ENCODE measurements at places on chromosomes 6 and 20.

- peak; percentile 4 for DNase-seq
These were observed 87.5 kb downstream of the CRYBG1 start for GRCh38 chr6:106448000-106448426.

DNA sequence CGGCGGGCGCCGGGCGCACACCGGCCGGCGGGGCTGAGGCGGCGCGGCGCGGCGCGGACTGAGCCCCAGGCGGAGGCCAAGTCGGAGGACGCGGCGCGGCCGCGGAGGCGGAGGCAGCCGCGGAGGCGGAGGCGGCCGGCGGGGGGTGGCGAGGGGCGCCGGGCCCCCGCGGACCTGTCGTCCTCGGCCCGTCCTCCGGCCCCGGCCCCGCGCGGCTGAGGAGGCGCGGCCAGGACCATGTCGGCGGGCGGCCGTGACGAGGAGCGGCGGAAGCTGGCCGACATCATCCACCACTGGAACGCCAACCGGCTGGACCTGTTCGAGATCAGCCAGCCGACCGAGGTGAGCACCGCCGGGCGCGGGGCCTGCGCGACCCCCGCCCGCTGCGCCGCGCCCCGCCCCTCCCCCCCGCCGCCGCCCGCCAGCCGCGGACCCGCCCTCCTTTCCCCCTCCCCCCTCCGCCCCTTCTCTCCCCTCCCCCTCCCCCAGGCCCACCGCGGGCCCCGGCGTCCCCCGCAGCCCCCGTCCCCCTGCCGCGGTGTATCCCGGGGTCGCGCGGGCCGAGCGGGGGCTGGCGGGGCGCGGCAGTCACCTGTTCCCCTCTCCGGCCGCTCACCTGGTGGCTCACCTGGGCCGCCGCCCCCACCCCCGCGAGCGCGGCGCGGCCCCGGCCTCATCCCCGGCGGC, at the start of gene AFDN:
AFDN (plus strand) TSS at position 16 of the 687 bp plus-strand sequence; CDS start at position 238, 222 bp downstream.
- DNase-seq, result no peak

- no peak for DNase-seq
These were observed 10.7 kb downstream of the CCN5 start for GRCh38 chr20:44725837-44726236.

DNA sequence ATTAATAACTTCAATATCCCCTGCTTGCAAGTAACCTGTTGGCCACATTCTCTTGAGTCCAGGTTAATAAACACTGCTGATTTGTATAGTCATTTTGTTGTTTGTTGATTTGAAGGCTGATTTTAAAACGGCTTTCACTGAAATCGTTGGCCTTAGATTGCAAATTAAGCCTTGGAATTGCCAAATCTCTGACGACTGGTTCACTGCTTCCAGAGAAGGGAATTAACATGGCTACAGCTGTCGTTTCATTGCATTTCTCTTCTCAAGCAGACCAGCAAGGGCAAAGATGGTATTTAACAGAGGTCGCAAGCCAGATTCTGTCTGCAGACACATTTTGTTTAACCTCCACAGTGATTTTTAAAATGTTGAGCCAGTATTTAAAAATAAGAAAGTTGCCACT, 470.9 kb downstream of the TFAP2A start:
- DNase-seq, result no peak

- peak; percentile 74 for DNase-seq
These were observed at the start of gene RAD21L1 for GRCh38 chr20:1225783-1226654. Gene RAD21L1, plus strand, starts transcription at chr20:1226044. Its CDS starts 2,410 bp downstream, at chr20:1228454.

DNA sequence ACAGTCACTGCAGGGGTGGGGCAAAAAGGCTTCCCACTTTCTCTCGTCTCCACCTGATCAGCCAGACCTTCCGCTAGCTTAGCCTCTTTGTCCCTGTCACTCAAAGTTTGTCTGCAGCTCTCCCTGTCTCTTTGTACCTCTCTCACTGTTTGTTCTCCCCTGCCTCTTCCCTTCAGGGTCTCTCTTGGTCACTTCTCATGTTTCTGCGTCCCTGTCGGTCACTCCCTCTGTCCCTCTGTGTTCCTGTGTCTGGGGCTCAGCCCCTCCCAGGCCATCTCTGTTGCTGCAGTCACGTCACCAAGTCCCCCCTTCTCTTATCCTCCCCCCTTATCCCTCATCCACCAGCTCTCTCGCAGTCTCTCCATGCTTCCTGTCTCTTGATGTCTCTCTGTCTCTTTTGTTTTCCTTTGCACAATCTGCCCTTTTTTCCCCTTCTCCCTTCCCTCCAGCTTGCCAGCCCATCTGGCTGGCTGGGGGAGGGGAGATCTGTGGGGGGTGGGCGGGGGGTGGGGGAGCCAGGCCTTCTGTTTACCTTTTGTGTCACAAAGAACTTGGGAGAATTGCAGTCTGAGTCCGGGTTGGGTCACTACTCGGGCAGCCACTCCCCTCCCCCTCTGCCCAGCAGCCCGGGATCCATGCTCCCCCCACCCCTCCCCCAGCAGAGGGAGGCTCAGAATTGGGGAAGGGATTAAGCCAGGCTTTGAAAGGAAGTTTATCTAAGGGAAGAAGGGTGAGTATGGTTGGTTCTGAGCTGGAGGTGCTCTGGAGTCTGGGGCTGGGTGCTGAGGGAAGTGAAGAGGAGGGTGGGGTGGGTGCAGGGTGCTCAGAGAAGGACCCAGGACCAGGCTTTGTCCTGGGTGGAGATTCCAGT, 32.3 kb downstream of the FOXP4 start:
- no peak for DNase-seq

GRCh38 chr20:63519668-63520503, 679 bp upstream of the PPDPF start:
- peak; percentile 62 for DNase-seq

DNA sequence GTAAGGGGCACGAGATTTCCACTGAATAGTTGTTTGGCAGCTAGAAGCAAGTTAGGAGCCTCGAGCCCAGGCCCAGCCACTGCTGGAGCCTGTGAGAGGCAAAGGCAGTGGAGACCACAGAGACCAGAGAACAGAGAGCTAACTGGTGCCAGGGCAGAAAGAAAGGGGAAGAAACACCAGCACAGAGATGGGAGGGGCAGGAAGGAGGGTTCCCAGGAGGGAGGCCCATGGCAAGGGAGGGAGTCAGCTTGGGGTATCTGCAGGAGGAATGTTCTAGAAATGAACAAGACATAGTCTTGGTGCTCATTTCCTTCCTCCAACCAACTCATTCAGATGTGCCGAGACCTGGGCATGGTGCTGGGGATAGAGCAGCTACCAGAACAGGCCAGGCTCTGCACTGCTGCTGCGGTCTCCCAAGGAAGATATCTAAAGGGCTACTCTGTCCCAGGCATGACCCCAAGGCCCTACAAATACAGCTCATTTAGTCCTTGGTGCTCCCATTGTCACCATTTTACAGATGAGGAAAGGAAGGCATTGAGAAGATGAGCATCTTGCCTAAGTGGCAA, 10.7 kb downstream of the ANGPT4 start:
- DNase-seq, result no peak

GRCh38 chr6:157535340-157536222, 154.6 kb downstream of the ZDHHC14 start:
- peak; percentile 41 for DNase-seq

GRCh38 chr20:59645761-59646171, 41.4 kb downstream of the PHACTR3 start:
- DNase-seq, result no peak

DNA sequence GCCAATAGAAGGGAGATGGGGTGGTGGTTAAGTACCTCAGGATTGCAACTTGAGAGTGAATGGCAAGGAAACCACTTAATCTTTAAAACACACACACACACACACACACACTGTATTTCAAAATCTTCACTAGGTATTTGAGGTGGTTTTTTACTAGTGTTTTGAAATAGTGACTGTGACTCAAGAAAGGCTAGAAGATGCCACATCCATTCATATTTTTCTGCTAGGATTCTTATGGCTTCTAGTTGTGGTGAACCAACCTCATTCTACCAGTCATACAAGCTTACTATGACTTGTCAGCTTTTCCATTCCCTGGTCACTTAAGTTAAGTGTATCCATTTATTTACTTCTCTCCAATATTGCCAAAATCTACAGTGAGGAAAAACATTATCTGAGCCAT, 519.4 kb upstream of the JAG1 start:
- no peak for DNase-seq

DNA sequence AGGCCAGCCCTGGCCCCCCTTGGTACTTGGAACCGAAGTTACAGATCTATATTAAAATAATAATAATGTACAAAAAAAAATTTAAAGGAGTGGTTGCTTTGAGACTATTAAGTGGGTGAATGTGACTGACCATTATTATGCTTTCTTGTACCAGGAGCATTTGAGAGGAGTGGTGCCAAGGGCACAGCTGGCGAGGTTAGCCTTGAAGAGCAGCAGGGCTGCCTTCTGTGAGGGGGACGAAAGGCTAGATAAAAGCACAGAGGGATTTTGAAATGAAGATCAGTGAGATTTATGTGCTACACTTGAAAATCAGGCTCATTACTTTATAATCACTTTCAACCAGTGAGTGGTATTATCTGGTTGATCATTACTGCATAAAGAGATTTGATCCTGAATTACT, 48.6 kb downstream of the FIG4 start:
- no peak for DNase-seq

GRCh38 chr20:33442136-33443005, 1.2 kb downstream of the SNTA1 start:
- no peak for DNase-seq

Measured in CD4-positive, alpha-beta T cell treated with Interleukin-15 for 4 hours (primary cell).